Immature natural killer cell (primary cell): ENCODE measurements at places on chromosomes 7 and 10. TPM values are rescaled to one million over a fixed set of nuclear protein-coding genes. Genes with fewer than 3 reads are reported as not detected.

GRCh38 chr7:135168001-135168400 lies 2.5 kb downstream of the CYREN start:
- peak overlapping the region; percentile 94 for H3K27ac ChIP-seq
- peaks cover 4% of the 10 kb centered on the region for H3K27me3 ChIP-seq
- peaks cover 71% of the 10 kb centered on the region for H3K4me1 ChIP-seq
- H3K36me3 ChIP-seq: peaks cover 4% of the 10 kb centered on the region
- H3K4me3 ChIP-seq: peak overlapping the region; percentile 32

- H3K27me3 ChIP-seq: no peaks in the 10 kb centered on the region
- no peak for DNase-seq
- no peak overlapping the region for H3K4me3 ChIP-seq
- no peak overlapping the region for H3K27ac ChIP-seq
- peaks cover 12% of the 10 kb centered on the region for H3K4me1 ChIP-seq
- no peaks in the 10 kb centered on the region for H3K36me3 ChIP-seq
Observed at GRCh38 chr7:36396150-36396549, 6.5 kb downstream of the ANLN start.

GRCh38 chr10:69901628-69902505 lies 100.2 kb downstream of the COL13A1 start:
- no peak overlapping the region for H3K4me3 ChIP-seq
- no peaks in the 10 kb centered on the region for H3K27me3 ChIP-seq
- no peak for DNase-seq
- no peaks in the 10 kb centered on the region for H3K4me1 ChIP-seq
- no peak overlapping the region for H3K27ac ChIP-seq
- no peaks in the 10 kb centered on the region for H3K36me3 ChIP-seq

GRCh38 chr7:41729059-41729458 lies 26.2 kb upstream of the INHBA start:
- no peaks in the 10 kb centered on the region for H3K36me3 ChIP-seq
- no peaks in the 10 kb centered on the region for H3K27me3 ChIP-seq
- H3K4me3 ChIP-seq: no peak overlapping the region
- DNase-seq: no peak
- no peak overlapping the region for H3K27ac ChIP-seq
- H3K4me1 ChIP-seq: peaks cover 1% of the 10 kb centered on the region

GRCh38 chr7:24880886-24881285 lies 99.1 kb downstream of the OSBPL3 start:
- peaks cover 4% of the 10 kb centered on the region for H3K36me3 ChIP-seq
- DNase-seq: no peak
- no peak overlapping the region for H3K27ac ChIP-seq
- H3K4me3 ChIP-seq: no peak overlapping the region
- peaks cover 2% of the 10 kb centered on the region for H3K27me3 ChIP-seq

DNA sequence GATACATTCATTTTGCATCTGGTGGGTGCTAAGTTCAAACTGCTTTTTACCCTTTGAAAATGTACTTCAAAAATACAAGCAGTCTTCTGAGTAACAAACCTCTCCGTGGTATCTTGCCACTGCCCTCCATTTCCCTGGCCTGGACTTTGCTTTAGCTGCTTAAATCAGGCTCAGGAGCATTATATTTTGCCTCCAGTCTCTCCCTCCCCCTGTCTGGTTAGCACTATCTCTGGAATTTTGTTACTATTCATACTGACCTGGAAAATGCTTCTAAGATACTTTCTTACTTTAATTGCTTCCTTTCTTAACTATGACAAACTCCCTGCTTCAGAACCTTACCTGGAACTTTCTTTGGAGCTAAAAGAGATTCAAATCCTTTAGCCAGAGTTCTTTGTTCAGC lies 369.8 kb downstream of the GFRA1 start:
- no peaks in the 10 kb centered on the region for H3K27me3 ChIP-seq
- H3K36me3 ChIP-seq: no peaks in the 10 kb centered on the region
- H3K27ac ChIP-seq: no peak overlapping the region
- H3K4me1 ChIP-seq: no peaks in the 10 kb centered on the region
- no peak for DNase-seq

DNA sequence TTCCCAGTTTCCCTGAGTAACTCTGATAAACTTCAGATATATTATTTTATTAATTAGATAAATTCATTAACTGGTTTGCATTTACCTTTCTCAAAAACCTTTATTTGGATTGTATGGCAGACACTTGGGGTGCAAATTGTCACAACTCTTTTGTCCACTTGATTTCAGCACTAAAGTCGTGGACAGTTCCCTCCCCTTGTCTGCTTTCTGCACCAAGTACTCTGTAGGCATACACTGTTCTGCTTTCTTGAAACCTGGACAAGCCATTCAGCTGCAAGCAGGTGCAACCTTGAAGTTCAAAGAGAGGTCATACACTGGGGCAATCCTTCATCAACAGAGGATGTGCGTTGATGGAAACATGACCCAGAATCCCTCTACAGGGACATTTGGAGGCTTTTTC lies 162.9 kb downstream of the ARL5B start:
- no peak for DNase-seq
- H3K27ac ChIP-seq: no peak overlapping the region
- no peaks in the 10 kb centered on the region for H3K27me3 ChIP-seq
- no peak overlapping the region for H3K4me3 ChIP-seq

GRCh38 chr7:28856656-28857055 lies 101.5 kb downstream of the TRIL start:
- DNase-seq: no peak
- H3K4me1 ChIP-seq: peaks cover 8% of the 10 kb centered on the region
- H3K36me3 ChIP-seq: no peaks in the 10 kb centered on the region
- H3K27me3 ChIP-seq: peaks cover 14% of the 10 kb centered on the region

- no peaks in the 10 kb centered on the region for H3K27me3 ChIP-seq
- H3K4me1 ChIP-seq: no peaks in the 10 kb centered on the region
- H3K4me3 ChIP-seq: no peak overlapping the region
- no peak for DNase-seq
Observed at GRCh38 chr7:38040831-38041230, 120.4 kb downstream of the EPDR1 start.

GRCh38 chr7:90766814-90767564 lies 170.9 kb downstream of the CDK14 start:
- H3K4me1 ChIP-seq: no peaks in the 10 kb centered on the region
- H3K4me3 ChIP-seq: no peak overlapping the region
- no peaks in the 10 kb centered on the region for H3K36me3 ChIP-seq
- no peak for DNase-seq
- H3K27me3 ChIP-seq: no peaks in the 10 kb centered on the region

- no peak for DNase-seq
- H3K27me3 ChIP-seq: peaks cover 5% of the 10 kb centered on the region
- H3K36me3 ChIP-seq: no peaks in the 10 kb centered on the region
- no peak overlapping the region for H3K27ac ChIP-seq
- no peaks in the 10 kb centered on the region for H3K4me1 ChIP-seq
Observed at GRCh38 chr7:32030904-32031692, 39.1 kb downstream of the PDE1C start.

DNA sequence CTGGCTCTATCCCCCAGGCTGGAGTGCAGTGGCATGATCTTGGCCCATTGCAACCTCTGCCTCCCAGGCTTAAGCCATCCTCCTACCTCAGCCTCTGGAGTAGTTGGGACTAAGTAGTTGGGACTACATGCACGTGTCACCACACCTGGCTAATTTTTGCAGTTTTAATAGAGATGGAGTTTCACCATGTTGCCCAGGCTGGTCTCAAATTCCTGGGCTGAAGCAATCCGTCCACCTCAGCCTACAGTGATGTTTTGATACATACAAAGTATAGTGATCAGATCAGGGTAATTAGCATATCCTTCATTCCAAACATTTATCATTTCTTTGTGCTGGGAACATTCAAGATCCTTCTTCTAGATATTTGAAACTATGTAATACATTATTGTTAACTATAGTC lies 22.5 kb upstream of the TNKS2 start:
- no peak overlapping the region for H3K4me3 ChIP-seq
- H3K4me1 ChIP-seq: no peaks in the 10 kb centered on the region
- peaks cover 10% of the 10 kb centered on the region for H3K27me3 ChIP-seq
- no peak overlapping the region for H3K27ac ChIP-seq
- H3K36me3 ChIP-seq: no peaks in the 10 kb centered on the region

- peaks cover 2% of the 10 kb centered on the region for H3K27me3 ChIP-seq
- H3K36me3 ChIP-seq: no peaks in the 10 kb centered on the region
- H3K4me3 ChIP-seq: no peak overlapping the region
- DNase-seq: no peak
- H3K27ac ChIP-seq: no peak overlapping the region
- no peaks in the 10 kb centered on the region for H3K4me1 ChIP-seq
Observed at GRCh38 chr7:43791-44540, 148.4 kb upstream of the FAM20C start.

DNA sequence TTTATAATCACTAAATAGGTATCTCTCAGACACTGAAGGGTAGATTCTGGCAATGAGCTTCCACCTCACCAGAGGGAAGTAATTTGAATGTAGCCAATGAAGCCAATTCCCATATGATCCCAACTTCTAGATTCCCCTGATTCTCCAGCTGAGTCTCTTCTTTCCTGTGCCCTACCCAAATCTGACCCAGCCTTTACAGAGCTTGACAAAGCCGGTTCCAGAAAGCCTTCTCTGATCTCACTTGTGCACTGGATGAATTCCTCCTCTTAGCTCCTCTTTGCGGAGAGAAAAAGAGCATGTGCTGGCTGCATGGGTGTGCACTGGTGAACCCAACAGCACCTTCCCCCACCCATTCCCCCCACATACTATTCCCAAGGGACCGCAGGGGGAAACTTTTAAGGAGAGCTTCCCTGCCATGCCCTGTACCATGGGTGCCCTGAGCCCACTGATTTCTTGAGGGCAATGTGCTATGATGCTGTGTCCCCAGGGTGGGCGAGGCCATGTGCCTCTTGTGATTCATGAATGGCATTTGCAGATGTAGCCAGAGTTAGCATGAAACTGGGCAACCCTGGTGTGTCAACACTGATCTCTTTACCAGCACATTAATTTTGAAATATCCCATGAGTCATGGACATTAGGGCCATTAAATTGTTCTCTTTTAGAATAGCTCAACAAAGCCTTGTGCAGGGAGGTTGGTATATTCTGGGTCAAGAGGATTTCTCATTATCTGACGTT lies 50.4 kb upstream of the PLEKHA1 start:
- no peak overlapping the region for H3K4me3 ChIP-seq
- H3K27me3 ChIP-seq: peaks cover 3% of the 10 kb centered on the region
- no peak overlapping the region for H3K27ac ChIP-seq
- H3K36me3 ChIP-seq: no peaks in the 10 kb centered on the region

DNA sequence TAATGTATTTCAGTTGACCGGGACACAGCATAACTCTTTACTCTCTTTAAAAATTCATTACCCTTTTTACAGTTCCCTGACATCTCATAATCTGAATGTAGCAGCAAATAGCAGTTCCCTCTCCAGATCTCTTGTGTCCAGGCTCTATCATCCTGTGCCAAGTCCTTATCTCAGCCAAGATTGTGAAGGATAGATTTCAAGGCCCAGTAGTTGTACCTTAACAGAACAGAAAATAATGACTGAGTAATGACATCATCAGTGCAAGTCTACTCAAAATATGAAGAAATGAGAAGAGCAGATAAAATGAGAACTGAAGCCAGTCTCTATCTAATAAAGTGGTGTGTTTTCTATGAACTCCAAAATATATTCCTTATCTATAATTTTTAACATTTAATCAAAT lies 92.6 kb downstream of the TFEC start:
- no peaks in the 10 kb centered on the region for H3K36me3 ChIP-seq
- no peak overlapping the region for H3K27ac ChIP-seq
- no peaks in the 10 kb centered on the region for H3K4me1 ChIP-seq
- H3K4me3 ChIP-seq: no peak overlapping the region

GRCh38 chr10:88652616-88653015 lies 11.6 kb upstream of the LIPF start:
- no peaks in the 10 kb centered on the region for H3K36me3 ChIP-seq
- H3K4me3 ChIP-seq: no peak overlapping the region
- peaks cover 2% of the 10 kb centered on the region for H3K27me3 ChIP-seq

DNA sequence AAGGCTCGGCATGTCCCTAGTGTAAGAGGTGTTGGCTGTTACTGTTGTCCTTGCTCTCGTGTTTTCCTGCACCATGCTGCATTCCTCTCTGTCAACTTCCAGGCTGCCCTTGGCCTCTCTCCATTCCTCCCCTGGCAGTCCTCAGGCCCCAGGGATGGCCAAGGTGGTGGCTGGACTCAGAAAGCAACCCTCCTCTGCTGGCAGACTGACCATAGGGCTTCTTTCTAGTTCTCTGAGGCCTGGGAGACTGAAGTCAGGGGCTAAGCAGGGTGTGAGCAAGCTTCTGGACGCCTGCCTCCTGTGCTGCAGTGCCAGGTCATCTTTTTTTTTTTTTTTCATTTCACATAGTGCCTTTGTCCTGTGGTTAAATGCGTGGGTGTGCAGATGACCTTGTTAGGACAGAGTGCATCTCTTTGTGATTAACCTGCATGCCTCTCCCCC lies 72.0 kb downstream of the GOLGA7B start:
- no peaks in the 10 kb centered on the region for H3K36me3 ChIP-seq
- no peak for DNase-seq
- H3K4me1 ChIP-seq: no peaks in the 10 kb centered on the region
- H3K27me3 ChIP-seq: peaks cover 3% of the 10 kb centered on the region
- no peak overlapping the region for H3K4me3 ChIP-seq

DNA sequence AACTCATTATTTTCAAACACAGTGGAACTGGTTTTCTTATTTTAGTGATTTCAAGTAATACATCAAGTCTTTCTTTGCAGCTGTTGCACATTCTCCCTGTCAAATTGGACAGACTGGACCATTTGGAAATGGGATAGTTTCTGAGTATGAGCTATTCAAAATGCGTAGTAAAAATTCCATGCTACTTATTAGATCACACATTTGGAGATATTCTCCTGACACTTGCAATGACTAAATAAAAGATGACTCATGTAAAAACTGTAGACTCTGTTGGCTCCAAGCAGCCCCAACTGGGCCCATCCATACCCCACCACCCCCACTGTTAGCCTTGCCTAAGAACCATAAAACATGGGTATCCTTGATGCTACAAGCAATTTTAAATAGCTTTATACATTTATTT lies 25.9 kb upstream of the BICC1 start:
- H3K4me3 ChIP-seq: no peak overlapping the region
- no peaks in the 10 kb centered on the region for H3K4me1 ChIP-seq
- H3K36me3 ChIP-seq: no peaks in the 10 kb centered on the region
- H3K27me3 ChIP-seq: peaks cover 2% of the 10 kb centered on the region

DNA sequence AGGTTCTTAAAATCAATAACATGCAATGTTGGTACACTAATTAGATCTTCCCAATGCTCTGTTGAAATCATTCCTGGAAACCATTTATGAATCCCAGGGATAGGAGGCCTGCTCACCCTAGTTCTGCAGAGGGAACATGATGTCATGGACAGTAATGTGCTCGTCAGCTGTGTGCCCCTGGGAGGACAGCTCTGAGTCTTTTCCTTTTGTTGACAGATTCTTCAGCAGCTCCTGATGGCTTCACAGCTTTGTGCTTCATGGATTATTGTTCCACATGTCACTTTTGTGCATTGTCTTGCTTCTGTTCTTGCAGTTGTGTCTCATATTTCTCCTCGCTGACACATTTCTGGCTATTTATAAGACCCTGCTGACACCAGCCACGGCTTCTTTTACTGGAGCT lies 367.5 kb downstream of the CCSER2 start:
- no peaks in the 10 kb centered on the region for H3K36me3 ChIP-seq
- no peak overlapping the region for H3K27ac ChIP-seq
- H3K27me3 ChIP-seq: peaks cover 6% of the 10 kb centered on the region
- DNase-seq: no peak

The PAPOLB gene
- polyA plus RNA-seq: not detected

The LRRN3 gene
- polyA plus RNA-seq: 0.16 TPM

The CFAP69 gene
- not detected for polyA plus RNA-seq

The PRSS37 gene
- not detected for polyA plus RNA-seq

The ADRA2A gene
- not detected for polyA plus RNA-seq

The NXPH1 gene
- polyA plus RNA-seq: not detected

The IL6 gene
- not detected for polyA plus RNA-seq

The ZNF398 gene
- 18.5 TPM for polyA plus RNA-seq

The SPACDR gene
- not detected for polyA plus RNA-seq

The RALA gene
- 28.9 TPM for polyA plus RNA-seq

The SLC13A1 gene
- not detected for polyA plus RNA-seq

The PHKG1 gene
- polyA plus RNA-seq: 0.10 TPM

The ZNF425 gene
- 1.9 TPM for polyA plus RNA-seq

The SAMD9L gene
- 44.8 TPM for polyA plus RNA-seq
